Stimulated activated CD4-positive, alpha-beta T cell treated with anti-CD3 and anti-CD28 coated beads, Interleukin-1b, Interleukin-23, amount 100 ng/mL, for 1 hour (primary cell): ENCODE measurements at places on chromosomes 6 and 20.

DNA sequence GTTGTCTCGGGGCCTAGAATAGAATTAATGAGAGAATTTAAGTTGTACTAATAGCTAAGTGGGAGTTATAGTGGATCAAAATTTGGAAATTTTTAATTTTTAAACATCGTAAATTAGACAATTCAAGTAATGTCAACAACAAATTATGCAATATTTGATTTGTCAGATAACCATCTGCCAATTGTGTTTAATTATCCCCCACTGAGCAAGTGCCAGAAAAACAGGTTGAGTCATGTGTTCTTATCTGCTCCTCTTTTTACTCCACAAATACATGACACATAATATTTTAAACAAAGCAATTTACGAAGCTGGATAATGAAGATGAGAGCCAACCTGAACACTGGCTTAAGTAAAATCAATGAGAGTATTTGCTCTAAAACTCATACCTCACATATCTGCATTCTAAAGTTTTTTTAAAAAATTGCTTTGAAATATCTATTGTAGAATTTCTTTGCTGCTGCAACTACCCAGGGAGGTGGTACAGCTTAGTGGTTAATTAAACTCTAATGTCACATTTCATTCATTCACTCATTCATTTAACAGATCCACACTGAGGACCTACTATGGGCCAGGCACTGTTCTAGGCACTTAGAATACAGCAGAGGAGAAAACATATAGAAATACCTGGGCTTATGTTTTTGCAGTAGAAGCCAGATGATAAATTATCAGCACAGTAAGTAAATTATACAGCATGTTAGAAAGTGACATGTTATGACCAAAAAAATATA, 57.1 kb upstream of the MAP7 start:
- DNase-seq: no peak

GRCh38 chr6:6581054-6581453, 7.5 kb upstream of the LY86 start:
- DNase-seq: no peak

DNA sequence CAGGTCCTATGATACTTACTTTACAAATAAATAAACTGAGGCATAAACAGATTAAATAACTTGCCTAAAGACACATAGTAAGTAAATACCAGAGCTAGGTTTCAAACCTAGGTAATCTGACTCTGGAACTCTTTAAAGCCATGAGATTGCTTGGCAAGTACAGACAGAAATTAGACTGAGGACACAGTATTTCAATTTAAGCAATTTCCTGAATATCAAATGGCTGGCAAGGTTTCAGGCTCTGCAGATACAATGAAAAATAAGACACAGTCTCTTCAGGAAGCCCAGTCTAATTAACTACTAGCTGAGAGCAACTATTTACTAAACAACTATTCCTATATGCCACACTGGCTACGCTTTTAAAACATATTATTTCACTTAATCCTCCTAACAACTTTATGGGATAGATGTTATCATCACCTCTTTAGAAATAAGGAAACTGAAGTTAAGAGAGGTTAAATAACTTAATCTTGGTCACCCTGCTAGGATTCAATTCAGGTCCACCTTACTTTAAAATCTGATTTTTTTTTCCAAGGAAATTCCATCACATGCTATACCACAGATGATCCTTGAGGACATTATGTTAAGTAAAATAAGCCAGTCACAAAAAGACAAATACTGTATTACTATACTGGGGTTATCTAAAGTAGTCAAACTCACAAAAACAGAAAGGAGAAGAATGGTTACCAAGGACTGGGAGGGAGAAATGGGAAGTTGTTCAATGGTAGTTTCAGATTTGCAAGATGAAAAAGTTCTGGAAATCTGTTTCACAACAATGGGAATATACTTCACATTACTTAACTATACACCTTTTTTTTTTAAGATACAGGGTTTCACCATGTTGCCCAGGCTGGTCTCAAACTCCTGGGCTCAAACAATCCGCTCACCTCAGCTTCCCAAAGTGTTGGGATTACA, 4.1 kb downstream of the TRPC4AP start:
- DNase-seq: no peak

- no peak for DNase-seq
These were observed 43.6 kb downstream of the UST start for GRCh38 chr6:148790404-148790803.

GRCh38 chr6:52994839-52995088, 320 bp downstream of the GSTA4 start:
- no peak for DNase-seq

DNA sequence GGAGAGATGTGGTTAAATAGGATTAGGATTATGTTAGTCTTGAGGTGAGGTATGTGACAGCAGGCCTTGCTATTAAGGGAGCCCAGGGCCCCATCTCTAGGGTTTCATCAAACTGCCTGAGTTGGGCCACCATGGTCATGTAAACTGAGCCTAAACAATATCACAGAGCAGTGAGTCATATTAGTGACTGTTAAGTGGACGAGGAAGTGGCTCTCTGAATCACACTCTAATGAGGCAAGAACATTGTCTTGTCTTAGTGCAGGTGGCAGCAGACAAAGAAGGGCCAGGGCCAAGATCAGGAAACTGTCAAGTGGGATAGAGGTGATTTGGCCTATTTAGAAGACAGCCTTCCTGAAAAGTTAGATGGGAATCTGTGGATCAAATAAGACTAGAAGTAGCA, 23.1 kb downstream of the ENPP3 start:
- no peak for DNase-seq
